ENCODE measurements at places on chromosomes 4 and X.

DNA sequence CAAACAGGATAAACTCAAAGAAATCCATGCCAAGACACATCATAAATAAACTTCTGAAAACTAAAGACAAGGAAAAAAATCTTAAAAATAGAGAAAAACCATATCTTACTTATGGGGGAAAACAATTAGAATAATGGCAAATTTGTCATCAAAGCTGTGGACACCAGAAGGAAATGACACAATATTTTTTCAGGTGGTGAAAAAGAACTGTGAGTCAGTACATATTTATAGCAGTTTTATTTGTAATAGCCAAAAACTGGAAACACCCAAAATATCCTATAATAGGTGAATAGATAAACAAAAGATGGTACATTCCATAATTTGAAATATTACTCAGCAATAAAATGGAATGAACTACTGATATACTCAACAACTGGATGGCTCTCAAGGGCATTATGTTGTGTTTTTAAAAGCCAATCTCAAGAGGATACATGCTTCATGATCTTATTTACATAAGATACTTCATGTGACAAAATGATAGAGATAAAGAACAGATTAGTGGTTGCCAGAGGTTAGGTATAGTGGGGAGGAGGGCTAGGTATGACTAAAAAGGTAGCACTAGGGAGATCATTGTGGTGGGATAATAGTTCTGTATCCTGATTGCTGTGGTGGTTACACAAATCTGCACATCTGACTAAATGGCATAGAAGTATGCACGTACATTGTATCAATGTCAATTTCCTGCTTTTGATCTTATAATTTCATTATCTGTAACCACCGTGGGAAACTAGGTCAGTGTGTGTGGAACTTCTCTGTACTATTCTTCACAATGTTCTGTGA lies 191.9 kb downstream of the PPP1R2C start:
- no peak for DNase-seq

DNA sequence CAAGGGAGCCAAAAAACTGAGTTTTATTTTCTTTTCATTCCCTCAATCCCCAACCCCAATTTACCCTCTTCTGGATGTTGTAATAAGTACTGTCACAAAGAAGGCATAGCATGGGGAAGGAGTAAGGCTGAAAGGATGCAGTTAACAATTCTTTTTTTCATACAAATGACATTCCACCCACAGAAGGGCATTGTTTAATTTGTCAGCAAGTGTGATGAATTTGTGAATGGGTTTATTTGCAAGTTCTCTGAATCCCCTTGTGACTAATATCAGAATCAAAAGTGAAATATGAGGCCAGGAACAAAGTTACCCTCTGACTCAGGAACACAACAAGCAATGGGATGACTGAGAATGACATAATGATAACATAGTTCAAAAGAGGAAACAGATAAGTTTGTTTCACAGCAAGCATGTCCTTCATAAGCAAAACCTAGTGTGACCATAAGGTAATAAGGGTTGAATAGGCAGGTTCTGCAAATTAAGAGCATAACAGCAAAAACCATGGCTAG lies 2.1 kb downstream of the GEMIN8 start:
- DNase-seq = no peak

- no peak for DNase-seq
Observed at GRCh38 chrX:101482296-101482695, 3.0 kb upstream of the ARMCX4 start.

DNA sequence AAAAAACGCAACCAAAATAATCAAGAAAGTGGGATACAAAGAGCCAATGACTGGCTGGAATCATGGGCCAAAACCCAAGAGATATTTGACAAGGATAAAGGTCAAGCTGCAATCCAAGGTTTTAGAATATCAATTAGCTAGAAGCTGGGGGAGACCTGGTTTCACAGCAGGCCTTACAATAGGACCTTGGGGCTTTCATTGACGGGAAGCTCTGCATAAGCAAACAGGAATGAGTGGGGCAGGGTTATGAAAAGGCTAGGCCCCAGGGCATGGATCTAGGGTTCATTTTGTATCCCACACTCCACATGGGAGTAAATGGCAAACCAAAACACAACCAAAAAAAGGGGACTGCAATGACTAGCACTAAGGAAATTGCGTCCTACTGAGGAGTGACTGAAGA lies 215.3 kb downstream of the HS6ST2 start:
- no peak for DNase-seq

DNA sequence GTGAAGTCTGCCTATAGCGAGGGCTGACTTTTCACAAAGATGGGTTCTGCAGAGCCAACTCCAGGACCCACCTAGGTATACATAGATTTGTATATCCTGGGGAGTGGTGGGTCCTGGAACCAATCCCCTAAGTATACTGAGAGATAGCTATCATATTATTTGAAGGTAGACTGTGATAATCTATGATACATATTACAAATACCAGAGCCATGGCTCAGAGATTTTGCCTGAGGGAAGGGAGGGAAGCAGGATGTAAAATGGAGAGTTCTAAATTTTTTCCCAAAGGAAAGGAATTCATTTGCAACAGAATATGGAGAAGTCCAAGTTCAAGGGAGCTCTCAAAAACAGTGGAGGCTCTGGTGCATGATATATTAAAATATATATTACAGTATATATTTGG lies 7.2 kb downstream of the TCEAL3 start:
- DNase-seq = no peak

DNA sequence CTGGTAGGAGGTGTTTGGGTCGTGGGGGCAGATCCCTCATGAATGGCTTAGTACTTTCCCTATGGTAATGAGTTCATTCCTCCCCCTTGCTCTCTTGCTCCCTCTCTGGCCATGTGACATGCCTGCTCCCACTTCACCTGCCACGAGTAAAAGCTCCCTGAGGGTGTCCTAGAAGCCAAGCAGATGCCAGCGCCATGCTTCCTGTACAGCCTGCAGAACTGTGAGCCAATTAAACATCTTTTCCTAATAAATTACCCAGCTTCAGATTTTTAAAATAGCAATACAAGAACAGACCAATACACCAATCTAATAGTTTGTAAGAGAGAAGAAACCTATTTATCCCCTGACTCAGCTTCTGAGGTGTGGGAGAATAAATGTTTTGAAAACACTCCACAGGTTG lies 60.5 kb downstream of the FGFBP1 start:
- no peak for DNase-seq

GRCh38 chrX:41322821-41323603 lies 10.9 kb upstream of the DDX3X start:
- no peak for DNase-seq

- DNase-seq = no peak
Observed at GRCh38 chr4:63693321-63693720, 715.9 kb downstream of the TECRL start.

DNA sequence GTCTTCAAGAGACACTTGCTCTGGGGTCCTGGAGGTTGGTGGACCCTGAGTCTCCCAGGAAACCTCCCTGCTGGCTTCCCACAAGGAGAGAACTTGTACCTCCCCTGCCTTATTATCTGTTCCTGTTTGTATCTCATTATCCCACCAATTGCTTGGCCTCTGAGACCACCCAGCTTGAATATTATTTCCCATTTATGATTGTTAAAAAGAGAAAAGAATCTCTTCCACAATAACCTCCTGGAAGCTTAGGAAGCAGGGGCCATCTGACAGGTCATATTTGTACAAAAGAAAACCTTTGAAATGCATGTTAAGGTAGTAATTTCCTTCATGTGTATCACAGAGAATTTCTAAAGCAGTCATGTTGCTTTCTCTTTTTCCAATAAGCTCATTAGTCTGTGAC lies 239.5 kb downstream of the FBXW7 start:
- DNase-seq = no peak

- no peak for DNase-seq
Observed at GRCh38 chr4:14043203-14043602, 415.7 kb upstream of the BOD1L1 start.

DNA sequence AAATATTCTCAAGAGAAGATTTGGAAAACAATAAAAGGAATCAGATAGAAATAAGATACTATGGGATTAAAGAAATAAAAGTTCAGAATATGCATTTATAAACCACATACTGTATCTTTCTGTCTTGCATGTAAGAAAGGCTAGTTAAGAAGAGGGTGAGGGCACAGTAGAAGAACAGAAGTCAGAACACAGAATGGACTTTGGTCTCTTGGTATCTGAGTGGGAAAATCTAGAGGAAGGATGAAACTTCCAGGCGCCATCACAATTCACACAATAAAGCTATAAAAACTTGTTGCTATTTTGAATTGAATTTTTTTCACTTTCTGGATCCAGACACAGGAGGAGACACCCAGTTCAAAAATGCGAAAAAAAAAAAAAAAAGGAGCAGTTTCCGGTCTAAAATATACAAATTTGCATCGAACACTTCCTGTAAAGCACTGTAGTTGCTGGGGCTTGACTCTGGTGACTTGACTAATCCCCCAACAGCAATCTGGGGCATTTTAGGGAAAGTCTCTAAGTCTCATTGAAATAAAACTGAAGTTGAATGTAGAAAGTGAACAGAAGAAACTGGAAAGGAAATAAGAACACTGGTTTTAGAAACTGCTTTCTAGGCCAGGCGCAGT lies 8.1 kb upstream of the NAAA start:
- no peak for DNase-seq

DNA sequence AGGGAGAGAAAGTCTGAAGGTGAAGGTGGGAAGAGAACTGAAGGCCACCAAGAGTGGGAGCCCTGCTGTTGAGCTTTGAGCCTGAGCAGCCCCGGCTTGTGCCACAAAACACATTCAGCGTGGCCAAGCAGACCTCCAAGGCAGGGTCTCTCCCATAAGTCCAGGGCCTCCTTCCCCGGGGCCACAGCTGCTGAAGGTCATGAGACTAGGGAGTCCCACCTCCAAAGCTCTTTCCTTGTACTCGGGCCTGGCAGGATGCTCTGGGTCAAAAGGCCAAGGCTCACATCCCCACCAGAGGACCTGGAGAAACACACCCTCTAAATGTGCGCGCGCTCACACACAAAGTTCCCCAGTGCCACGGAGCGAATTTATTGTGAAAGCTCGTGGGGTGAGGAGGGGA lies 3.5 kb upstream of the ARHGAP4 start:
- no peak for DNase-seq

DNA sequence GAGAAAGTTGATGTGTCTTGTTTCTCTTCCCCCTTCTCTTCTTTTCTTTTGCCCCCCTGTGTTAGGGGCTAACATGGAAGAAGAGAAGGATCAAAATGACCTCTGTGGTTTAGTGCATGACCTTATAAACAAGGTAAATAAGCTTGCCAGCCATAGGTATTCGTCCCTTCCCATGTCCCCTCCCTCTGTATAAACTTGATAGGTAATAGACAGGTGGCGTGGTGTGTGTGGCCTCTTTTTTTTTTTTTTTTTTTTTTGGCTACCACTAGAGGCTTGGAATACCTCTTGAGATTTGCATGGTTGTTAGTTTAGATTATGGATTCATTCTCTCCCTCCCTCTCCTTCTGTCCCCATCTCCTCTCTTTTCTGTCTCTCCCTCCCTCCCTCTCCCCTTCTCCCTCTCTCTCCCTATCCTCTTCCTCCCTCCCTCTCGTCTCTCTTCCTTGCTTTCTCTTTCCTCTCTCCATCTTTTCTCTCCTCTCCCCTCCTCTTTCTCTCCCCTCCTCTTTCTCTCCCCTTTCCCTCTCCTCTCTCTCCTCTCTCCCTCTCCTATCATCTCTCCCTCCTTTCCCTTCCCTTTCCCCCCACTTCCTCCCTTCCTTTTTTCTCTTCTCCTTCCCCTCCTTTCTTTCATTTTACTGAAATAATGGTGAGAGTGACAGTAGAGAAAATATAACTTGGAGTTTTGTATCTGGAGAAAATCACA lies 134.4 kb downstream of the AFF1 start:
- no peak for DNase-seq

DNA sequence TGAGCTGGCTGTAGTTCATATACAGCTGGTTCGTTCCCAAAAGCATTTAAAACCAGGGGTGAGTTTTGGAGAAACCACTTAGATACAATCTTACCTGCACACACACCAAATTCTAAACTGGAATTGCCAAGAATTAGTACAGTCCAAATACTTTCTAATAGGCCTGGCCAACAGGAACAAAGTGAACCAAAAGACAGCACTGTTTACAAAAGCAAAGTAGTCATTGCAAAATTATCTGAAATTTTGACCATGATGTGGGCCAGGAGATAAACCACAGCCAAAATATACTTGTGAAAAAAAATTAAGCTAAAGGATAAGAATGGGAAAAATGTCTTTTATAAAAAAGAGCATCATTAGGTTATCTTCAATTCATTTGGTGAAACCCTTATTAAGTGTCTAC lies 37.9 kb upstream of the NAP1L5 start:
- DNase-seq = no peak

GRCh38 chr4:163280703-163281519 lies 51.5 kb downstream of the NPY1R start:
- no peak for DNase-seq

GRCh38 chr4:24655971-24656370 lies 71.6 kb upstream of the DHX15 start:
- no peak for DNase-seq

DNA sequence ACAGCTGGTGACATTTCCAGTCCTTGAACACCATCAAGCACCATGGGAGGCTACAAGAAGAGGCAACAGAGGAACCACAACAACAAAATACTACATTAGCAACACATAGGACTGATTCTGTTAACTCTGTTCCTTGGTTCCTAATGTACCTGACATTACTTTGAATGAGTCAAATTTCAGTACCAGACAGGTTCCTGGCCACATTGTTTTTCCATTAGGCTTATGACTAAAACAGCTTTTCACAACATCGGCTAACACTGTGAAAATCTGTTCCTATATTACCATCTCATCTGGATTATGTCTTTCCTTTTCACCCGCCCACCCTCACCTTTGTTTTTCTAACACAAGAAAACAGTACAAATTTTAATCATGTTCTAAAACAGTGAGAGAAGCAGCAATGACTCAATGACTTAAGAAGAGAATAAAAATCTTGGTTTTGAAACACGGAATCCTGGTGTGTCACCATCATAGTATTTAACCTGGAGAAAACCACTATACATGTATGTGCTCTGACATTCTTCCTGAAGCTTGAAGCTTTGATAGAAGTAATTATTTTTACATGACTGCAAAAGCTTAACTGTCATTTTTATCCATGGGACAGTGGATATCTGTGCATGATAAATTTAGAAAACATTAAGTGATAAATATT lies 143.9 kb downstream of the SCFD2 start:
- DNase-seq = no peak
